WTC11 (cell line): ENCODE measurements at places on chromosomes 7 and 10.

GRCh38 chr7:45389073-45389872 is 184.9 kb upstream of the ADCY1 start:
- DNase-seq = no peak

- no peak for DNase-seq
Observed at GRCh38 chr7:87354749-87355148, 9.3 kb downstream of the CROT start.

DNA sequence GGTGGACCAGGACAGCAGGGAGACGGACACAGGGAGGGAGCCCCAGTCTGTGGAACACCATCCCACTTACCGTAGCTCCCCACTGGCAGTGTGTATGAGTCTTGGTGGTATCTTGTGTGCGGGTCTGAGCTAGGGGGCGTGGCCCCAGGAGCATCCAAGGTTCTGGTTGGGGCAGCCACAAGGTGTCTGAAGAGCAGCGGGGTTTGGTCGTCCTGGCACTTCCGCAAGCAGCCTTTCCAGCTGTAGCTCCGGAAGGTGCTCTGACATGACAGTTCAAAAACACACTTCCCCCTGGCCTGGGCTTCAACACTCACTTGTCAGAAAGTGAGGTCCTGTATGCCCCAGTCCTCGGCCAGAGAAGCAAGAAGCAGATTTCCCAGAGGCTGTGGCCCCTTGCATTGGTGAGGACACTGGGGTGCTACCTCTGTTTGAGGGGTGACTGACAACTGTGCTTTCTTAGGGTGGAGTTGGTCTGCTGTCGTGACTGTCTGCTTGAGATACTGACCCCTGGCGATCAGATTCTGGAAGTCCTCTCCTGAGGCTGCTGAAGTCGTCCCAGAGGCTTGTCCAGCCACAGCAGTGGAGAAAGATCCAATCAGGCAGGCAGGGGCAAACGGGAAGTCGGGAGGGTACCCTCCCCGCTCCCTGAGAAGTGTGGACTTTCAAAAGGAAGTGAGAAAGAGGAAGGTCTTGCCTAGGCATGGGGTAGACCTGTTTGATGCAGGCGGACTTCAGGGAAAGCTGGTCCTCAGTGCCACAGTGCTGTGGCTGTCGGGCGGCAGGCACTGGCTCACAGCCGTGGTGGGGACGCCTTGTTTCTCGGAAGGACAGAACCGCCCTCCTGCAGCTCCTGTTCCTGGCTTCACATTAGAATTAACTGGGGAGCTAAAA is 51.4 kb upstream of the PFKFB3 start:
- peak; percentile 75 for DNase-seq

GRCh38 chr7:152338561-152338960 is 97.2 kb downstream of the KMT2C start:
- no peak for DNase-seq
